ENCODE measurements at places on chromosomes 16 and 17.
A peak's percentile ranks its signal among the peaks of the same experiment; 100 is the strongest.

- no peak for DNase-seq
Observed at GRCh38 chr16:84029297-84030047, 13.1 kb downstream of the SLC38A8 start.

DNA sequence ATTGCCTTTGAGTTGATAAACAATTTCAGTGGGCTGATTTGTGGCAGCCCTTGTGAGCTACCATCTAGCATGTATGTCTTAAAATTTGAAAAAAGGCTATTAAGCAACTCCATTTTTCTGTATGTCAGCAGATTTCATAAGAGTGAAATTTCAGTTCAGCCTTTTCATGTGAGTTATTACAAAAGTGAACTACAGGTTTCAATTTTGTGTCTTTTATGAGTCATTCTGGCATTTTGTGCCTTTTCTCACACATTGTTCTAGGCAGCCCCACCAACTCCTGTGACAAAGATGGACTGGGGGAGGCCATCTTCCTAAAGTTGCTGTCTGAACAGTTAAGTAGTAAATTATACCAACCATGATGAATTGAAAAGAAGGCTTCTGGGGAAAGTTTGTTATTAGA lies 52.1 kb downstream of the USP10 start:
- no peak for DNase-seq

- no peak for DNase-seq
Observed at GRCh38 chr17:33667052-33667509, 374.0 kb upstream of the ASIC2 start.

DNA sequence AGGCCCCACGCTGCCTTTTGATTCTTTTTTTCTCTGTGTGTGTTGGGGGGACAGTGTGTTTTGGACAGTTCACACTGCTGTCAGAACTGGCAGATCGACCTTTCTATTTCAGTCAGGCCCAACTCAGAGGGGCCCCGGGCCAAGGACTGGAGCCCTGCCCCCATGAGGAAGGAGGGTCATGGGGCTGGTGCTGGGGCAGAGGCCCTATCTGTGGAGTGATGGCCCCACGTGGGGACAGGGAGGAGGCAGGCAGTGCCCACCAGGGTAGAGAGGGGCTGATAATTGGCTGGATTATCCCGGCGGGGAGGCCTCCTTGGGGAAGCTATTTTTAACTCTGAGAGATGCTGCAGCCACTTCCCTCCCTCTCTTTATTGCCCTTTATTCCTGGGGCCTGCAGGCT lies 5.7 kb upstream of the KCNJ12 start:
- DNase-seq = no peak

GRCh38 chr17:47717979-47718621 lies 14.9 kb upstream of the TBX21 start:
- no peak for DNase-seq

GRCh38 chr16:67155295-67156142 lies 4.2 kb downstream of the TRADD start:
- peak; percentile 95 for DNase-seq

- no peak for DNase-seq
Observed at GRCh38 chr17:71780596-71780995, 340.2 kb upstream of the SOX9 start.

DNA sequence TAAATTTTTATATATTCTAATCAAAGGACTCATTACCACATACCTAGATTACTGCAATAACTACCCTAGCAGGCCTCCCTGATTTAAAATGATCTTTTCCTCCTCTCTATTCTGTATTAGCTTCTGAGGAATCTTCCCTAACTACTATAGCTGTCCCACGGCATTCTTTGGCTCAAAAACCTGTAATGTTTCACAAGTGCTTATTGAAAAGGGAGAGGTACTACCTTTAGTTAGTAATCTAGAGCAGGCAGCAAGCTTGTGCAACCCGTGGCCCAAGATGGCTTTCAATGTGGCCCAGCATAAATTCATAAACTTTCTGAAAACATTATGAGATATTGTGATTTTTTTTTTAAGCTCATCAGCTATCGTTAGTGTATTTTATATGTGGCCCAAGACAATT lies 71.0 kb upstream of the CORO6 start:
- DNase-seq = no peak

DNA sequence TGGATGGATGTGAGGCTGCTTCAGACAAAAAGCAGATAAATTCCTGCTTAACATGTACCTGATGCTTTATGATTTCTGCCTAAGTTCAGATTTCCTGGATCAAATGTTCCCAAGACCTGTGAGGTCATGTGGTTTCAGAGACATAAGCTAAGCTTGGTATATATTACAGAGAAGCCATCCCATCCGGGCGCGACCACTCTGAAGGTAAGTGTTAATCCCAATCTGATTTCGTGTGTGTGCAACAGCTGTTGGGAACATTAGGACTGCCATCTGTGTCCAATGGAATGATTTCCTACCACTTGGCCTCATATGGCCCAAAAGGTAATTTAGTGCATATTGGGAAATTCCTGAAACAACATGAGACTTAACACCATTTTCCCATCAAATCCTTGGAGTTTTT lies 199.1 kb downstream of the HS3ST3B1 start:
- no peak for DNase-seq

- DNase-seq = no peak
Observed at GRCh38 chr17:14098246-14098645, 28.9 kb downstream of the COX10 start.
